Smooth muscle cell of the brain vasculature (primary cell): ENCODE measurements at places on chromosomes 4 and X.

DNA sequence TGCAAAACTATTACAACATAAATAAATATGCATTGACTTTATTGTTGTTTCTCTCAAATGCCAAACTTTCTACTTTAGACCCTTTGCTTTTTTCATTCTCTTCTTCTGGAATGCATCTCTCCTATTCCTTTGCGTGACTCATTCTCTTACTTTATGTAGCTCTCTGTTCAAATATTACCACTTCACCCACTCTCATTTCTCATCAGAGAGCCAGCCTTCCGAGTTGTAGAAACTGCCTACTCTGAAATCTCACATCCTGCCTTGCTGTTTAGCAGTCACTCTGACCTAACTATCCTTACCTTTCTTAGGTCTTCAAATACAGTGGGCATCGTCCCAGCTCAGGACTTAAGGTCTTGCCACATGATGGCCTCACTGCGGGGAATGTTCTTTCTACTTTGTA lies 143.5 kb downstream of the GALNTL6 start:
- DNase-seq: no peak

GRCh38 chr4:140336730-140337129 lies 36.7 kb upstream of the SCOC start:
- no peak for DNase-seq

- no peak for DNase-seq
These were observed 53.7 kb downstream of the UPRT start for GRCh38 chrX:75327607-75328006.

GRCh38 chrX:71545364-71545763 lies 12.5 kb downstream of the OGT start:
- DNase-seq: no peak

DNA sequence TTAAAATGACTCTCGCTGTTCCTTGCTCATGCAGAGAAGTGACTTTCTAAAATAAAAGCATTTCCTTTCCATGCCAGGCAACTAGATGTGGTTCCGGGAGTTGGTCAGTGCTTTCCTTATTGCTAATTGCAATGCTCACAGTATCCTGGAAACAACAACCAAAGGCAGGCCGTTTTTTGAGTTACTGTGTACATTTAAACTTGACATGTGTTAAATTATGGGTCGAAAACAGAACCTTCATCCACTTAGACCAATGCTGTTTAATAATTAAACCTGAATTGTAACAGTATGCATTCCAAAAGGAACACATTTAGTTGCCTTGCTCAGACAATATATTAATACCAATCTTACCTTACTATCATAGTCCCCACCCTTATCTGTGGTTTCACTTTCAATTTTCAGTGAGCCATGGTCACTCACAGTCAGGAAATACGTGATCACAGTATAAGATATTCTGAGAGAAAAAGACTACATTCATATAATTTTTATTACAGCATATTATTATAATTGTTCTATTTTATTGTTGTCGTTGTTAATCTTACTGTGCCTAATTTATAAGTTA lies 102.6 kb downstream of the HS6ST2 start:
- DNase-seq: no peak

DNA sequence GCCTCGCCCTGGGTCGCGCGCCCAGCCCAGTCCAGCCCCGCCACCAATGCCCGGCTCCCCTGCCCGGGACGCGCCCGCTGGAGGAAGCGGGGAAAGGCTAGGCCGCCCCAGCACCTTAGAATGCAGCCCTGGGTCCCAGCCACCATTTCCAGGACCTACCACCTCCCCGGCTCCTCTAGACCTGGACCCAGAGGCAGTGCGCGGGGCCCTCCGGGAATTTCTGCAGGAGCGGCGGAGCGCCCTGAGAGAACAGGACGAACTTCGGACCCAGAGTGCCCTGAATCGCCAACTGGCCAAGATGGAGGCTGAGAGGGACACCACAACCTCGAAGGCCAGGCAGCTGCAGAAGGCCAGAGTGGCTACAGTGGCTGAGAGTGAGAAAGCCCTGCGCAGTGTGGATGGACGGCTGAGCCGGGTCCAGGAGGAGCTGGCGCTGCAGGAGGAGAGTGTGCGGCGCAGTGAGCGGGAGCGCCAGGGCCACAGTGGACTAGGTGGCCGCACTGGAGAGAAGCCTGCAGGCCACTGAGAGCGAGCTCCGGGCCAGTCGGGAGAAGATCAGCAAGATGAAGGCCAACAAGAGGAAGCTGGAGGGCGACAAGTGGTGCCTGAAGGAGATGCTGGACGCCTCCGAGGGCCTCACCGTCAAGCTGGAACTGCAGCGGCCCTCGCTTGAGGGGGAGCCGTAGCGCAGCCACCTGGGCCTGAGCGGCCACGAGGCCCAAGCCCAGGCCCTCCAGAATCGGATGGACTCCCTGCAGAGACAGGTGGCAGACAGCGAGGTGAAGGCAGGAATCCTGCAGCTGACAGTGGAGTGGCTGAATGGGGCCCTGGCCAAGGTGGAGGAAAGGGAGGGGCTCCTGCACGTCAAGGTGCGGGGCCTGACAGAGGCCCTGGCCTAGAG lies 15.5 kb downstream of the SMIM10L2A start:
- DNase-seq: no peak

- DNase-seq: no peak
These were observed 125.0 kb upstream of the MBNL3 start for GRCh38 chrX:132613801-132614200.

DNA sequence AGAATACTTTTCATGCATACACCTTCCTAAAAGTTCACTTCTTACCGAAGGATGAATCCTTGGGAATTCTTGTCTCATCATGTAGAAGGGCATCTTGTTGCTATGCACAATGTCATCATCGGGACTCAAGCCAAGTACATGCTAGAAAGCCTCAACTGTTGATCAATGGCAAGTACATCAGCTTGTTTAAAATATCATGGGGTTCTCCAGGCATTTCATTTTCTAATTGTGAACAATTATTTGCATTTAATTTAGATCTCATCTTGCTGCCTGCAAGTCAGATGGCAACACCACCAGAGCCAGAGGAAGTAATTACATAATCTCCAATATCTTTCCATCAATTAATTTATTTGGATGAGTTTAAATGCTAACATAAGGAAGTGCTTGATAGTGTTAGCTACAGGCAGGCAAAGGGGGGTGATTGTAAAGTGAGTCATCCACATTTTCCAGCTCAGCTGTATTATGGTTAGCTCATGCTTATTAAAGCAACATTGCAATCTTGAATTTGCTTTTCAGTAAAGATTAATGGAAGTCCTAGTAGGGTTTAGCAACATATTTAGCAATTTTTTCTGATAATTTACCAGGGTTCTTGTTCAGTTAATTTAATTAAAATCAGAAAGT lies 356.5 kb downstream of the CBLL2 start:
- peak; percentile 10 for DNase-seq

GRCh38 chrX:120242813-120243212 lies 7.8 kb upstream of the ZBTB33 start:
- no peak for DNase-seq

- no peak for DNase-seq
These were observed 10.1 kb downstream of the SEC24D start for GRCh38 chr4:118825799-118826198.

- DNase-seq: no peak
These were observed 102.8 kb downstream of the RTL5 start for GRCh38 chrX:72028701-72029470.

DNA sequence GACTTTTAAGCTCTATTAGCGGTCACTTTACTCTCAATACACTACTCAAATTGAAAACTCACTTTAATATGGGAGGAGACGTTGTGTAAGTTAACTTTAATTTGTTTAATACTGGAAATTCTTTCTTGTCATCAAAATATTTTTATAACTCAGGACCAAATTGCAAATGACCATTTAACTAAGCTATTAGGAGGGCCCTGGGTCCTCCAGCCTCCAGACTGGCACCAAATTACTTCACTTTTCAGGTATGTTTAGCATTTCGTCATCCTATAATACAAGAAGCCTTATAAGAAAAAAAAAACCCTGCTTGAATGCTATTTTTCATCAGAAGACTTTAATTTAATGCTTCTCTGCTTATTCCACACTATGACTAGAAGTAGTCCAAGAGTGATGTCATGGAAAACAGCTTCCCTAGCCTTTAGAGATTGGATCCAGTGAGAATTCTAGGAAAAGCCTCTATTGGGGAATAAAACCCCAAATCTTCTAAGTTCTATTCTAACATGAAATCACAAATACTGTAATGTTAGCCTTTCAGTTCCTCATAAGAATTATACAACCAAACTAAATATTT lies 6.6 kb downstream of the KLHL15 start:
- no peak for DNase-seq

DNA sequence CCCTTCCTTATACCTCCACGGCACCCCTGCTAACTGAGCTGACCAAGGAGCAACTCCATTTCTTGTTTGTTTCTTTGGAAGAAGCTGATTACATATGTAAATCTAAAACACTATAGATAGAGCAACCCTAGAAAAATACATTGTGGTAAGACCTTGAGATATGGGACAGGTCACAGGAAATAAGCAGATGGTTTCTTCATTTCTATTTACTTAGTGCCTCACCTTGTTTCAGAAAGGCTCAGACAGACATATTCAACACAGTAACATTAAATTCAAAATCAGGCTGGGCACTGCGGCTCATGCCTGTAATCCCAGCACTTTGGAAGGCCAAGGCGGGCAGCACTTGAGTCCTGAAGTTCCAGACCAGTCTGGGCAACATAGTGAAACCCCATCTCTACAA lies 47.3 kb downstream of the IRF2 start:
- DNase-seq: no peak

GRCh38 chrX:56069299-56069931 lies 162.7 kb upstream of the KLF8 start:
- DNase-seq: no peak

DNA sequence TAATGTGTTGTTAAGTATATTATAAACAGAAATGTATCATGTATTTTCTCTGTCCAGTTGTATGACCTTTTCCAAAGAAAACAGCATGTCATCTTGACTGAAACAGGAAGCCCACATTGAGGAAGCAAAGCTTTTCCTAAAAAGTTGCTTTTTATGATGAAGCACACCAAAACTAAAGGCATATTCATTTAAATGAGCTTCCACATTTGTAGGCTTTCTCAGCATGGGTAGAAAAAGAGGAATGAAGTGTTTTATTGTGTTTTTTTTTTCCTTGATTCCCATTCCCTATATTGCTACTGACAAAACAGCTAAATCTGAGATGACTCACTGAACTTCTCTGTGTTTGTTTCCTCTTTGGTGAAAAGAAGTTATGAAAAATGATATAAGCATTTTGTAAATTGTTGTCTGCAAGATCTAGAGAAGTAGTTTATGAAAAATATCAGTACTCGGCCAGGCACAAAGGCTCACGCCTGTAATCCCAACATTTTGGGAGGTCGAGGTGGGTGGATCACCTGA lies 32.5 kb upstream of the FRAS1 start:
- DNase-seq: no peak

GRCh38 chr4:111040904-111041303 lies 418.0 kb upstream of the PITX2 start:
- DNase-seq: no peak

GRCh38 chrX:103879339-103879738 lies 47.3 kb upstream of the RAB9B start:
- DNase-seq: no peak

DNA sequence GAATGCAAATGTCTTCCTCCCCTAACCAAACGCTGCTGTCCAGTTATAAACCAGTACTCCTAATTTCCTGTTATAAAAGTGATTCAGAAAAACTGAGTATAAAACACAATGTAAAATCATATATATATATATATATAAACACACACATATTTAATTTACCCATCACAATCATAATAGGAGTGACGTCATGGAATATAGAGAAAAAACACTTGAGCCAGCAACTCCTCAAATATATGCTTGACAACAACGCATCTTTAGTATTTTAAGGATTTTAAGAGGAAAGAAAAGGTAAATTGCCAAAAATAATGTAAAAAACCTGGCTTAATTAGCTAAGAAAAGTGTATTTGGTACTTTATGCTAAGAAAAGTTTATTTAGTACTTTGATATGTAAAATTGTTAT lies 2701.7 kb downstream of the PCDH7 start:
- no peak for DNase-seq

- DNase-seq: no peak
These were observed 611.2 kb downstream of the RPA4 start for GRCh38 chrX:97494756-97495372.

DNA sequence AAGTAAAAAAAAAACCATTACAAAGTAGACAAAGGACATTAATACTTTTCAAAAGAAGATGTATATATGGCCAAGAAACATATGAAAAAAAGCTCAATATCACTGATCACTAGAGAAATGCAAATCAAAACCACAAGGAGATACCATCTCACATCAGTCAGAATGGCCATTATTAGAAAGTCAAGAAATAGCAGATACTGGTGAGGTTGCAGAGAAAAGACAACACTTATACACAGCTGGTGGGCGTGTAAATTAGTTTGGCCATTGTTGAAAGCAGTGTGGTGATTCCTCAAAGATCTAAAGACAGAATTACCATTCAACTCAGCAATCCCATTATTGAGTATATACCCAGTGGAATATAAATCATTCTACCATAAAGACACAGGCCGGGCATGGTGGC lies 39.3 kb downstream of the TASL start:
- no peak for DNase-seq

DNA sequence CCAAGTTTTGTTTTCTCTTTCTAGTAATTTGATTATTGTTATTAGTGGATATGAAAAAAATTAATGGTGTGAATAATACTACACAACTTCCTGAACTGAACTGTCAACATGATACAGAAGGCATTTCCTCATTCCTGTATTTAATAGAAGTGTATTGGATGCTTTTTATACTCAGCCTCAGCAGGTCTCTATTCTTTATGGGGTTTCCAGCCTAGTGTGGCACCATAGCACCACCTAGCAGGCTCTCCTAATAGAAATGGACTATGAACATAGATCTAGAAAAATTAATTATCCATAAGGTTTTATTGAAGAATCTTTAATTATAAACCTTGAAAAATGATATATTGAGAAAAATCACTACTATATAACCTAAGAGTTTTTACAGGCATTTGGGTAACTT lies 52.4 kb downstream of the GLRB start:
- DNase-seq: peak; percentile 12

GRCh38 chr4:87388901-87389300 lies 2.1 kb downstream of the HSD17B11 start:
- DNase-seq: no peak

- DNase-seq: no peak
These were observed 97.0 kb upstream of the STIM2 start for GRCh38 chr4:26763648-26764047.

DNA sequence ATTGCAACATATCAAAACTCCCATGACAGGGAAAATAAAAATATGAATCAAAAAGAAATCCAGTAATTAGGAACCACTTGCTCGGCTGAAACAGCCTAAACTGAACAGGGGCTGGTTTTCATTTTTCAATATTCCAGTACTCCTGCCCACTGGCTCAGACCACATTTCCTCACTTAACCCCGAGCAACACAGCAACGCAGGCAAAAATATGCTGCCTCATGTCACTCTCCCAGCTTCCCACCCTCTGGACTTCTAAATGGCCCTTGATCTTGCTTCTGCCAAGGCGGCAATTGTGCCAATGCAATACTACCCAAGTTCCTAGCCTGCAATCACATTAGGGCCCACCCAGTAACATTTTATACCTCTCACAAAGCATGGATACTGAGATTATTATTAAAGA lies 30.6 kb downstream of the USP46 start:
- DNase-seq: no peak

- DNase-seq: peak; percentile 36
These were observed 98.8 kb downstream of the CDS1 start for GRCh38 chr4:84681486-84682274.
